ENCODE measurements at places on chromosomes 5 and 9. TPM values are rescaled to one million over a fixed set of nuclear protein-coding genes. Genes with fewer than 3 reads are reported as not detected.

- DNase-seq, result no peak
Observed at GRCh38 chr5:127367946-127368465, 77.4 kb downstream of the MEGF10 start.

DNA sequence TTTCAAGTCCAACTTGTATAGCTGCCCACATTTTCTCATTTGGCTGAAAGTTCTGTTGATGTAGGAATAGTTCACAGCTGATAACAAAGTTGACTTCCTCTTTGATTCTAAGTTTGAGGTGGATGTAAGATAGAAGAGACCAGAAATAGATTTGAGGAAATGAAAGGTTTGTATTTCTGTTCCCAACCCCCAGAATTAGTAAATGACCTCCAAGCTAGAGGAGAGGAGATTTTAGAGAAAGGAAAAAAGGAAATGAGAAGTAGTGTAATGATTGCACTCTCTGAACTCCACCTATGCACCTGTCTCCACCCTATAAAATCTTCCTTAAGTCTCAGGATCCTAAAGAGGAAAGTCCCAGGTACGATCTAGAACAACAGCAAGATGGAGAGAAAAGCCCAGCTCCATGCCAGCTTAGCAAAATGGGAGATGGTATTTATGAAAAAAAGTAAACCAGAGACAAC is 130.4 kb upstream of the POC5 start:
- no peak for DNase-seq

DNA sequence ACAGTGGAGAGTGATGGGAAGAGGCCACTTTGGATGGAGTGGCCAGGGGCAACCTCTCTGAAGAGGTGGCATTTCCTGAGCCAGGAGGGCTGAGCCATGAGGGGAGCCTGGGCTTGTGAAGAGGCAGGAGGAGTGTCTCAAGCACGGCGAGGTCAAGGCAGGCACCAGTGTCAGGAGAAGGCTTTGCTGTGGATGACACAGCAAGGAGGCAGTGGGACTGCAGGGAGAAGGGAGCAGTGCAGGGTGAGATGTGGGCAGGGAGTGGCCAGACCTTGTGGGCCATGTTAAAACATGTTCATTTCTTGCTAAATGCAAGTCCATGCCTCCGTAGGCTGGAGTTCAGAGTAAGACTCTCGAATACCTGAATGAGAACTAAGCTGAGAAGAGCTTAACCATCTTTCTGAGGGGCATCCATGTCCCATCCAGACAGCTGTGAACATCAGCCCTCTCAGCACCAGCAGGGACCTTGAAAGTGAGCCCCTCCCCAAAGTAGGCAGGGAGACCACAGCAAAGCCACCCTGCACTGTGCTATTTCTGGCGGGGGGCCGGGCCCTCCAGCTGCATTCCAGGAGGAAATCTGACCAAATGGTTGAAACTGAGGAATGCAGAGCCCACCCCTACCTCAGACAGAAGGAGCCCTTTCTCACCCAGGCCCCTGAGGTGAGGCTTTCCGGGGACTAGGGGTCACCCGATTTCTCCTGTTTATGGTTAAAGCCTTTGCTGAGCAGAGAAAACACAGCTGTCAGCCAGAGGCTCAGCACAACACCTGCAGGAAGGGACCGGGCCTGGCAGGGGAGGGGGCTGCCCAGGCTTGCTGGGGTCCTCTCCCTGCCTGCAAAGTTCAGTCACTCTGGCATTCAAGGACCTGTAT is 16.1 kb upstream of the ARSI start:
- no peak for DNase-seq

DNA sequence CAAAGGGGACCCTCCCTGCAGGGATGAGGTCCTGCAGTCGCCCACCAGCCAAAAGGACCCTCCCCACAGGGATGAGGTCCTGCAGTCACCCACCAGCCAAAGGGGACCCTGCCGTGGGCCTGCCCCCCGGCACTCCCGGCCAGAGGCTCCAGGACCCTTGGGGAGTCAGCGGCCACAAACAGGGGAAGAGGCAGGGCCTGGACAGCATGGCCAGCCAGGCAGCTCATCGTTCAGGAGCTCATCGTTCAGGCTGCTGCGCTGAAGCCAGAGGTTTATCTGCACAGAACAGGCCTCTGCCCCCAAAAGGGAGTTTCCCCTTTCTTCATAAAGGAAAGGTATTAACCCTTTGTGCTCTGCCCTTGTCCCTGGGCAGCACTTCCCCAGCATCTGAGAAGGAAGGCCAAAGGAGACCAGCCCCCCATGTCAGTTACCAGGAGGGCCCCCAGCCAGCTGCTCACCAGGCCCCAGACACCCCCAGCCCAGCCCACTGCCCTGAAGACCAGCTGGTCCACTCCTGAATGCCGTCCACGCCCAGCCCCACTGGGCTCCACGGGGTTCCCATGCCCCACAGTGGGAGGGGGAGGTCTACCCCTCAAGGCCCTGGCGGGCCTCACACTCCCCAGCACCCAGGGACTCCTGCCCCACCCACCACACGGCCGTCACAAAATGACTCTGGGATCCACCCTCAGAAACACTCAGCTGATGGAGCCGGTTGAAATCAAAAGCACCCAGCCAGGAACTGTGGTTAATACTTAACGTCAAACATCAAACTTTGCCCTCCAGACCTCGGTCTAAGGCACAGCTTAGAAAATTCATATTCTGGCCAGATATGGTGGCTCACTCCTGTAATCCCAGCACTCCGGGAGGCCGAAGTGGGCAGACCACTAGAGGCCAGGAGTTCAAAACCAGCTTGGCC is 6.3 kb downstream of the SLC12A7 start:
- DNase-seq, result no peak

- peak; percentile 51 for DNase-seq
Observed at GRCh38 chr5:122312591-122313406, 762 bp downstream of the SNCAIP start.

APBA1 gene
- 5.0 TPM for polyA plus RNA-seq

- DNase-seq, result no peak
Observed at GRCh38 chr5:174098694-174099093, 53.2 kb downstream of the NSG2 start.
